ENCODE measurements at places on chromosomes 7 and 10.

- peak; percentile 28 for DNase-seq
Measured at GRCh38 chr7:712381-713138, 13.9 kb upstream of the DNAAF5 start.

DNA sequence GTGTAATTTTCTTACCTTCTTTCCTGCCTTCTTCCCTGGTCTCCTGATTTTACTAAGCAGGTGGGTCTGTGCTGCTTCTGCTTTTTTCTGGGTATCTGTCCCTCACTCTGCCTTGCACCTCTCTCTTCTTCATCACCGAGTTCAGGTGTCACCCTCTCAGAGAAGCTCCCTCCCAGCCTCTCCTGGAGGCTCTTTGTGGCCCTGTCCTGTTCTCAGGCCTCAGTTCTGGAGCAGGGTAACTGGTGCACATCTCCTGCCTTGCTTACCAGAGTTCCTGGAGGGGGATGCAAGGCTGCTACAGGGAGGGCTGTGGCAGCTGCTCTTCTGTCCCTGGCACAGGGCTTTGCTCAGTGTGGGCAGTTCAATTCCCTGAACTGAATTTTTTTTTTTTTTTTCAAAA is 66.1 kb downstream of the RBM33 start:
- DNase-seq, result no peak

DNA sequence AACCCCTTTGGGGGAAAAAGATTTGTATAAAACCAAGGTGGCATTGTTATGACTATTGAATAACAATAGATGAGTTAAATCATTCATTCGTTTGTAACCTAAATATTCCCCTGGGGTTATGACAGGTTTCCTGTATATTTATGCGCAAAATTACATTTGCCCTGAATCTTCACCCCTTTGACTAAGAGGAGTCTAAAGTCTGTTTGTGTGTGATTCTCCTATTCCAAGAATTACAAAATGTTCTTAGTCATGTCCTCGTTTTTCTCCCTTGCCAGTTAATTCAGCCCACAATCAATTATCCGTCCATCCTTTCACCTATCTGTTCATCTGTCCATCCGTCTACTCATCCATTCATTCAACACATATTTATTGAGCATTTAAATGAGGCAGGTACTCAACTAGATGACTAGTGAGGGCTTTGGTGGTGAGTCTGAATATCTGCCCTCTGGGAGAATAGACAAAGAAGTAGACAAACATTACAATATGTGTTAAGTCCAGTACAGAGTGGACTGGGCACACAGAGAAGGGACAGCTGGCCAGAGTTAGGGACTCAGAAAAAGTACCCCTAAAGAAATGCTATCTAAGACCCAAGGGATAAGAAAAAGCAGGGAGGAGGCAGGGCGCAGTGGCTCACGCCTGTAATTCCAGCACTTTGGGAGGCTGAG is 35.6 kb upstream of the TCF7L2 start:
- DNase-seq, result no peak

- no peak for DNase-seq
Measured at GRCh38 chr7:142063551-142064442, 47.7 kb upstream of the MGAM2 start.

DNA sequence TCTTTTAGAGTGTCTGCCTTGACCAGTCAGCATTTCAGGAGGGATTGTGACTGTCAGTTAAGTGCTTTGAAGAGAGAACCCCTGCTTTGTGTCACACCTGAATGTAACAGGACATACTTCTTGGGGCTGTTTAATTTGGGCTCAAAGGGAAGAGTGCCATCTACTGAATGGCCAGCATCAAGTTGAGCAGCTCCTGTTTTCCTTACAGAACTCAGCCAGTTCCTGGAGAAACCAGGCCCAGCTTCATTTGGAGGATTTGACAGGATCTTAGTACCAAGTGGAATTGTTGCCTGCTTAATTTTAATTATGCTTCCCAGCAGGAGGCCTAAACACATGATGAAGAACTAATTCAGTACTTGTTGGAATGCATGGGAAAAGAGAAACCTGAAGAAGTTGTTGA is 8.3 kb downstream of the ADD3 start:
- peak; percentile 7 for DNase-seq

- no peak for DNase-seq
Measured at GRCh38 chr7:40546616-40547501, 412.1 kb downstream of the SUGCT start.

DNA sequence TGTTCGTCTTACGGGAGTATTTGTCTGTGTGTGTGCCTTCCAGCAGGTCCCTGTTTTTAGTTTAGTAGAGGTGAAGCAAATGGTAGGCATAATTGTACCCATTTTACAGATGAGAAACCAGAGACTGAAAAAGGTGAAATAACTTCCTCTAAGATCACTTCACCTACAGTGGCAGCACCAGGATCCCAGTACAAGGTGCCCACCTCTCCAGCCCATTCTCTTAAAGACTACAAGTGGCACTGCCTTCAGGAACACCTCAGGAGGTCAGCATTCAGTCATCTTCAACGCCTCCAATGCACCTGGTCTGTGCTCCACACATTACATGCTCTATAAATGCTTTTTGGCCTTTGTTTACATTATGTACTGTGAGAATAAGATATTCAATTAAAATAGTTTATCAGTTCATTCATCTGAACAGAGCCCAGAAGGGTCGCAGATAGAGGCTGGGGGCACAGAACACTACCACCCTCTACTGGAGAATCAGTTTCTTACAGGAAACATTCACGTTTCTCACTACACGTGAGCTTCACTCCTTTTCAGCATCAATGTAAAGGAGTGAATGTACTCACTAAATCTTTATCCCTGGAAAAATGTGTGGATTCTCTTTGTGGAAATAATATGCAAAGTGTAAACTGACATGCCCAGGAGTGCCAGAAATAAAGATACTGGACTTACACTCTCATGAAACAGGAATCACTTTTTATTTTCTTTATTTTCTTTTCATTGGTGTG is 45.5 kb upstream of the ABLIM1 start:
- peak; percentile 30 for DNase-seq

GRCh38 chr10:105121743-105122142 is 480.7 kb downstream of the SORCS3 start:
- no peak for DNase-seq

GRCh38 chr7:156676263-156676662 is 35.7 kb downstream of the RNF32 start:
- no peak for DNase-seq

DNA sequence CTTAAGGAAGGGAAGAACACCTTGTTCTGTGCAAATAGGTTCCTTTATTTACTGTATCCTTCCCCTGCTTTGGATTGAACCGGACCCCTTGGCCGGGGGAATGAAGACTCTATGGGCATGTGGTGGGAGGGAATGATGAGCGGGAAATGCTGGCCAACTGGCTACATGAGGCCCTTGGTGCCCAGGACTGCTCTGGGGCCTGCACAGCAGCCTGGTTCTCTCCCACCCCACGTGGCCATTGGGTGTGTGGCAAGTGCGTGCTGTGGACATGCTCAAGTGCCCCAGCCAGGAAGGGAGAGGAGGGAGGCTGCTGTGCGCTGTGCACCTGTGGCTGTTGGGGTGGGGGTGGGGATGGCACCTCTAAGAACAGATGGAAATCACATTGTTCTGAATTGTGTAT is 917.0 kb upstream of the GHITM start:
- no peak for DNase-seq

DNA sequence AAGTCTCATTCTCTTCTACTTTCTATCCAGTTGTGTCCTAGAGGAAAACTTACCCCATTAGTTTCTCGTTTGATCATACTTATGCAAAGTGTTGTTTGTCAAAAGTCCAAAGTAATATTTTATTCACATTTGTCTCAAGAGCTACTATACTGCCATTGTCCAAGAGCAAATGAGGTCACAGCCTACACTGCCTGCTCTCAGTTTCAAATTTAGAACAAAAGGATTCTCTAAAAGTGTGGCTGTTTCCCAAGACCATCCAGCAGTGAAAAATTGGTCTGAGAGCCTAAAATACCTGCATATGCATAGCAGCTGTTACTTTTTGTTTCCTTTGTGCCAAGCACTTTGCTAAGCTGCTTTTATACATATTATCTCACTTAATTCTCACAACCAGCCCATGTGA is 439.5 kb upstream of the NFE2L3 start:
- no peak for DNase-seq

- no peak for DNase-seq
Measured at GRCh38 chr10:122828716-122829255, 16.9 kb downstream of the CUZD1 start.

Measured in NCI-H146 (cell line).